Coronary artery (tissue), 2 donors: ENCODE measurements at places on chromosomes 11 and 22.
A peak's percentile ranks its signal among the peaks of the same experiment; 100 is the strongest.

GRCh38 chr22:45742866-45743450, 71.3 kb downstream of the ATXN10 start:
- DNase-seq, result no peak

GRCh38 chr11:10537600-10537999, 3.4 kb downstream of the RNF141 start:
- DNase-seq, result no peak

DNA sequence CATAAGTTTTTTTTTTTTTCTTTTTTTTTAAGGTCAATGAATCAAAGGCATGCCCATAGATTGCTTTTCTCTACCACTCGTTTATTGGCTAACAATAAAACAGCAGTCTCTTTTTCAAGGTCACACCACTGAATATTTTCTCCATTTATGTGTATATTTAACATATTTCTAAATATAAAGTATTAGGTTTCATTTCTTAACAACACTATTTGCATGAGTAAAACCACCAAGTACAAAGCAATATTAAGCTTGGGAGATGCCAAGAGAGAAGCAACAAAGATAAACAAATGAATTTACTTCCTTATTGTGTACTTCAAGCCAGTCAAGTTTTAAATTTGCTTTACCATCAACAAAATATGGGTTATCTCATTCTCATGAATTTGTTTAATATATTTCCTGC, 708.9 kb upstream of the CCDC179 start:
- no peak for DNase-seq

- DNase-seq, result peak; percentile 71
These were observed 72.6 kb upstream of the PPARA start for GRCh38 chr22:46077669-46078099.

GRCh38 chr11:117730208-117730800, 66.7 kb downstream of the DSCAML1 start:
- DNase-seq, result no peak

DNA sequence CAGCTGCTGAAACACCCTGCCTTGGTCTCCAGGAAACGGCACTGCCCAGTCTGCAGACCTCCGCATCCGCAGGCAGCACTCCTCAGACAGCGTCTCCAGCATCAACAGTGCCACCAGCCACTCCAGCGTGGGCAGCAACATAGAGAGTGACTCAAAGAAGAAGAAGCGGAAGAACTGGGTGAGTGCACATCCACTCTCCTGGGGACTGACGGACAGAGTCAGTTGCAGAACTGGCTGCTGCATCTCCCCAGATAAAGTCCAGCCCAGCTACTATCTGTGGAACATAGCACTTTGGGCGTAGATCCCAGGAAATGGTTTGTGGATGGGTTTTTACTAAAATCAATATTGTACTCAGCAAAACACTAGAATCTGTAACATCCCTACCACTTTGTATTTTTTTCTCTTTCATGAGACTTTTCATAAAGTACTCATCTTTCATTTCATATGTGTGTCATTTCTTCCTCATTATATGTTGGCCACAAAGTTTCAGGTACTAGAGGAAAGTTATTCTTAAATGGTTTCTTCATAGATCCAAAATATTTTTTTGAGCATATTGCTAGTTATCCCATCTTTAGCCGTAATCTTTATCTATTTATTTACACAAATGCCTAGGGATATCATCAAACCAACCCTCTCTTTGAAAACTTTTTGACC, 80.1 kb downstream of the DBX1 start:
- no peak for DNase-seq

DNA sequence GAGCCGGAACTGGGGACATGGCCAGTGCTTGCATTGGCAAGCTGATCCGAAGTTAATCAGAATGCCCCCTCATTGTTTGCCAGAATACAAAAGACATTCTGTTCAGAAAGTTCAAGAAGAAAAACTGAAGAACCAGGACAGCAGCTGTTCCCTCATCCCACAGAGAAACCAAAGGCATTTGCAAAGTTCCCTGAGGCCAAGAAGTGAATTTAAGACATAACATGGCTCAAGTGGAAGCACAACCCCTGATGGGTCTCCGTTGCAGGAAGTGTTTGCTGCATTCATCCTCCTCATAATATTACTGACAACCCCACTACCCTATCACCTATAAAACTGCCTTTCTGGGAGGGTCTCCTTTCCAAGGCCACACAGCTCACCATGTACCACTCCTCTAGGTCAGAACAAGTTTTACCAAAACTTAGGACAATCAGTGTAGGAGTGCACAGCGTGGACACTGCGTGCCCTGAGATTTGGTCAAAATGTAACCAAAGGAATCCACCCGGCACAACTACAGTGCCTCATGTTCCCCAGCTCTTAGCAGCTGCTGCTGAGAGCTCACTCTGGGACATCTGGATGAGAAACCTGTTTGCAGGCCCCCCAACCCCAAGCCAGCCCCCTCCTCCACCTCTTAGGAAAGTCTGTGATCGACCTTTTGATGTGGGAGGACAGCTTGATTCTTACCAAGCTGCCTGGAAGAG, 101.6 kb upstream of the AKIP1 start:
- DNase-seq, result no peak

DNA sequence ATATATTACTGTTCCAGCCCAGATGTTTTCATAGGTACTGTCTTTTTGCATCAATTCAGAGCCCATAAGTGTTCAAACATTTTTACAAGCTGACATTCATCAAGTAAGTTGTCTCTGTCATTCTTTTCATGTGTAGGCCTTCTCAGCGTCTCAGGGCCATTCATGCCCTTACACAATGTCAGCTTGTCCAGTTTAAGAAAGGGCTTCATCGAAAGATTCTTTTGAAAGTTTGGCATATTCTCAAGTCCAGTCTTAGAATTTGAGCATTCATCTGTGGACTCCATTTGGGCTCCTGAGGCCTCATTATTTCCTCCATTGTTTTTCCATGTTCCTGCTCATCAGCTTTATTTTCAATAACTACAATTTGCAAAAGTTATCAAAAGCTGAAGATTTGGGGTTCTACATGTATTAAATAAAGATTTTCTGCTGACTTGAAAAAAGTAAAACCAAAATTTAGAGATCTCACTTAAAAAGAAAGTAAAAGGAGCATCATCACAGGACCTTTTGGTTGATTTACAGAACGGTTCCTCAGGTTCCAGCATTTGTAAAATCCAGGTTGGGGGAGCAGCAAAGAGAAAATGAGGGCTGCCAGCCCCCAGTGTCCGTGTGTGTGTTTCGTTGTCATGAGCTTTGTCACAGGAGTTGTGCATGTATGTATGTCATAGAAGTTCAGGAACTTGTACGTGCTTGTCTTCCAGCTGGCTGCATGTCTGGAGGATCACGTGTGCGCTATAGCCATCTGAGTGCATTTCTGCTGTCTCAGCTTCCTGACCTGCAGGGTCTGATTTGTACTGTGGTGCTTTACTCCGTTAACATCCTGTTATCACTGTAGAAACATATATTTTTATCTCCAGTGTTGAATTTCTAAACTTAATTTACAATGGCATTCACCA, 15.6 kb downstream of the MOV10L1 start:
- no peak for DNase-seq

DNA sequence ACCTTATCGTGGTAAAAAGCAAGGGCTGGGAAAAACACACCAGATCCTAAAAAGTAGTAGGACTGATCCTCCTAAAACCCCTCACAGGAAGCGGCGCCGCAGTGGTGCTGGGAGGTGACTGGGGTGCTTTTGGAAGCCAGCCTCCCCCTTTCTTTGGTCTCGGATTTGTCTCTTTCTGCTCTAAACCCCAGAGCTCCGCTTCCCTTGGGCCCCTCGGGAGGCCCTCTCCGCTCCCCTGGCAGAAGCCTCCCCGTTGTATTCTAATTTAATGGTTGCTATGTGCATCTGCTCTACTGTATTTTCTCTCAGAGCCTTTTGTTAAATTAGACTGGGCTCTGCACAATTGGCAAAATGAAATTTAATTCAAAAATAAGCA, 587.7 kb downstream of the OPCML start:
- DNase-seq, result no peak

DNA sequence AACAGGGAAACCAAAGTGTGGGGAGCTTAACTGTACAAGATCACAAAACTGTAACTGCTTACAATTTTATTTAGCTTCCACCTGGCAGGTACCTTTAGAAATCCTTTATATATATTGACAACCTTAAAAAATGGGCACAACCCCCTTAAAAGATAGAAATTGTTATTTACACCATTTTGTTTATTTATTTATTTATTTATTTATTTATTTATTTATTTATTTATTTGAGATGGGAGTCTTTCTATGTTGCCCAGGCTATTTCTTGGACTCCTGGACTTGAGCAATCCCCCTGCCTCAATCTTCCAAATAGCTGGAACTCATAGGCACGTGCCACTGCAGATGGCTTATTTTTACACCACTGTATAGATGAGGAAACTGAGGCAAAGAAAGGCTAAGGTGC, 74.5 kb downstream of the INSC start:
- no peak for DNase-seq

DNA sequence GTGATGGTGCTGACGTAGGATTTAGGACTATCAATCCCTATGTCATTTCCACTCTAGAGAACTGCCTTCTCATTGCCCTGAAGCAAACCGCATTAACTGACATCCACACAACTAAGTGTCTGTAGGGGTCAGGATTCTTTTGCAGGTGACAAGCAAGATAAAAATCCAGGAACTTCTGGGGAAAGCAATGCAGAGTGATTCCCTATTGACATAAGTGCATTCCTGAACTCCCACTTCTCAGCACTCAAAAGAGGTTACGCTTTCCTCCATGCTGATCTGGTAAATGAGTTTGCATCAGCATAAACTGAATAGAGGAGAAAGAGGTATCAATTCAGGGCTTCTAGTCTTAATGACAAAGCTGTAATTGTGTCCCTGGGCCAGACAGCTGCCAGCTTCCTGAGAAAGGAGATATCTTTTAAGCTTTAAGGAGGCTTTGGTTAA, 224.6 kb upstream of the ISX start:
- DNase-seq, result no peak

DNA sequence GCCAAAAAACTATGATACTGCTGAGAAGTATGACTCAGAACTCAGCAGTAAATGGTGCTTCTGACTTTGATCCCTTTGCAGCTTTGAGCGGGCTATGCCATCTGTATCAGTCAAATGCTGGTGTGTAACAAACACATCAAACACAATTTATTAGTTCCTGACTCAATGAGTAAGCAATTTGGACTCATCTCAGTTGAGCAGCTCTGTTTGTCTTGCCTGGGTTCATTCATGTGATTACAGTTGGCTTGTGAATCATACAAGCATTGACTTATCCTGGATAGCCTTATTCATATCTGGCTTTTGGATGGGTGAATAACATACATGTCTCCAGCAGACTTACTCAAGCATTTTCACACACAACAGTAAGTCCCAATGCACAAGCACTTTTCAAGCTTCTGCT, 858.8 kb downstream of the METTL15 start:
- DNase-seq, result no peak
